ENCODE measurements at places on chromosomes 12 and 14. TPM values are rescaled to one million over a fixed set of nuclear protein-coding genes. Genes with fewer than 3 reads are reported as not detected.

The TMTC2 gene
- total RNA-seq = 37.3 TPM

- DNase-seq = no peak
Measured at GRCh38 chr12:39278426-39278825, 164.5 kb downstream of the KIF21A start.

- no peak for DNase-seq
Measured at GRCh38 chr14:78666336-78667056, 496.3 kb downstream of the NRXN3 start.

DNA sequence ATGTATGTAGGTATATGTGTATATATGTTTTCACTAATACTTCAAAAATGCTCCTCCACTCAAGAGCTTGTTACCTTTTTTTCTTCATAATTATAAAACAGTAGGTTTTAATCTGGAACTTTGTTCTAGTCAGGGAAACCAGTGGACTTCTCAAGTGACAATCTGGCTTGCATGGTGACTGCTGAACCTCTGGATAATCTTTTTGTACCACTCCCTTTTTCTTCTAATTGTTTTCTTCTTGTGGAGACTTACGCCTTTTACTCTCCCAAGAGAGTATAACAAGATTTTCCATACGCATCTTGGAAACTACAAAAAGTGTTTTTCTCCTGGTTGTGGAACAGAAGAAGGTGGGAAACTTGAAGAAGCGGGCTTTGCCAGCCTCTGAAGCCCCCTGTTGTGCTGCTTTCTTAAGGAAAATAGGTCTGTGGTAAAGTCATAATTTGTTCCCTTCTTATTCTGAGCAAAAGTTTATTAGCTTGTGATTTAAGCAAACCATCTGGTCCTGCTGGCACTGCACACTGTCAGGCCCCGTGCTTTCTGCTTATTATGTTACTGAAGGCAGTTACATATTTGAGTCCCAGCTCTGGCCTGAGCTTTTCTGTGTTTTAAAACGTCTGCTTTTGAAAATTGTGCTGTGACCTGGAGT, 291.8 kb downstream of the ERC1 start:
- peak; percentile 92 for DNase-seq

DNA sequence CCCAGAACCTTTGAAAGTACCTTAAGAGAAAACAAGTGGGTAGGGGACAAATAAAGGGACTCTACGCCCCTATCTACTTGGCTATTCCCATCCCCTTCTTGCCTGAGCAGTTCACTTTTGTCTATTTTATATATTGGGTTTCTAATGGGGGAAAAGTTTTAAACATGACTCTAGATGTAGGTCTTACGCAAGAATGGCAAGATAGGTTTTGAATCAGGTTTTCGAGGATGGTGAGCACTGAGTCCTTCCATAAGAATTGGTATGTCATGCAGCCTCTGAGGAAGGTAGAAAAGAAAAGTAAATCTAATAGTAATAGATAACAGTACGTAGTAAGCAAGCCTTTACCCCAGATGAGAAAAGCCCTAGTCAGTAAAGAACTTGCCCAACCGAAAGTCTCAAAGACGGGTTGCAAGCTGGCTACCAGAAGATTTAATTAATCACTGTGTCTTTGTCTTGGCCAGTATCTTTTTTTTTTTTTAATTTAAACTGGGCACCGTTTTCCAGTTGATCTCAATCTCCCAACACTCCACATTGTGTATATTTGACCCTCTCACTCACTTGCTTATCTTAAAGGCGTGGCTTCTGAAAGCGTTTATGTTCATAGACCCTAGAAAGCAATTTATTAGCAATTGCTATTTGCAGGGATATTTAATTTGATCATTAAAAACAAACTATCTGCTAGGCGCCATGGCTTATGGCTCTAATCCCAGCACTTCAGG, 86.6 kb upstream of the TMEM263 start:
- DNase-seq = no peak

DNA sequence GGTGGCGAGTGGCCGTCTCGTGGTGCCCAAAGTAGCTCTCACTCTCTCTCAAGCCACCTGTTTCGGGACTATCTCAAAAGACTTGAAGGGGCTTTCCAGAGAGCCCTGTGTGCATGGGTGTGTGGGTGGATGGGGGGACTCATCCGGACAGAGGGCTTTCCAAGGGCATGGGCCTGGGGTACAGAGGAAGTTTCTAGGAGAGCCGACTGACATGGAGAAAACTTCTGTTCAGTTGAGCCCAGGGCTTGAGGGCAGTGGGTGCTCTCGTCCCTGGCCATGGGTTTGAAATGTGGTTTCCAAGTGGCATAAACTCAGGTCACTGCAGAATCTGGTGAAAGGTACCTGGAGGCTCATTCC, 47.4 kb upstream of the MEG3 start:
- no peak for DNase-seq

GRCh38 chr12:8870586-8870985, 43.7 kb upstream of the PHC1 start:
- no peak for DNase-seq
